ENCODE measurements at places on chromosomes 2 and 18. TPM values are rescaled to one million over a fixed set of nuclear protein-coding genes. Genes with fewer than 3 reads are reported as not detected.

Gene ITGAV
- polyA plus RNA-seq: 24.3 TPM

- no peak for DNase-seq
Observed at GRCh38 chr18:72063001-72063400, 481.1 kb downstream of the CBLN2 start.

DNA sequence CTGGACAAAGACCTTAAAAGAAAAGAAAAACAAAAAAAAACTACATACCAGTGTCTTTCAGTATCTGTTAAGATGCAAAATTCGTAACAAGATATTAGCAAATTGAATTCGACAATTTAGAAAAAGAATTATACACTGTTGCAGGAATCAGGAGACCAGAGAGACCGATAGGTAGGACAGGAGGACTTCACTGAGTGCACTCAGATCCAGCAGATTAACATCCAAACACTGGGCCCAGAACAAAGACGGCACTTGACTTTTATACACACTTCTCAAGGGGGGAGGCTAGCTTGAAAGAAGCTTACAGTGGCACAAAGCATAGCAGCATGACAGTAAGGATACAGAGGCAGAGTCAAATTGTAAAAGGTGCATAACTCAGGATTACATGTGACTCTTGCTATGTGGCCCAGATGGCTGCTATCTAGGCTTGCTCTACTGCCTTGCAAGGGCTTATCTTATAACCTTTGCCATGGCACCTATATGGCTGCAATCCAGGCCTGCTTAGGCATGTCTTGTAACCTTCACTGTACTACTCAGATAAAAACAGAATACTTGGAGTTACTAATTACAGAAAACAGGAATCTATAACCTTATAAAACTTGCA is 507.3 kb upstream of the LRRTM4 start:
- no peak for DNase-seq

- no peak for DNase-seq
Observed at GRCh38 chr18:38571651-38572050, 1006.1 kb upstream of the CELF4 start.

Gene SLC40A1
- polyA plus RNA-seq: 2.1 TPM

DNA sequence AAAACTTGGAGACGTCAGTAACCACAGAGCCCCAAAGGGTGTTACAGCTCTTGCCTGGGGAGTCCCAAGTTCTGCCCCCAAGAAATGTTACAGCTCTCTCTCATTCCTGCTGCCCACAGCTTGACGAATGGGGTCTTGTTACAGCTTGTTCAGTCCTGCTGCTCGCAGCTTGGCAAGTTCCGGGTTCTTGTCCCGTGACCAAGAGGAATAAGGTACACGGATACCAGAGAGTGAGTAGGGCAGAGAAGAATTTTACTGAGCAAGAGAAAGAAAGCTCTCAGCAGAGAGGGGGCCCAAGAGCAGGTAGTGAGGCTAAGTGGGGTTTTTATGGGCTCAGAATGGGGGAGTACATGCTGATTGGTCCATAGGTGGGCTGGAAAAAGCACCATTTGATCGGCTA is 27.2 kb downstream of the SLC39A6 start:
- no peak for DNase-seq

Gene SKOR2
- polyA plus RNA-seq: not detected

- no peak for DNase-seq
Observed at GRCh38 chr2:221073326-221074049, 498.6 kb downstream of the EPHA4 start.

DNA sequence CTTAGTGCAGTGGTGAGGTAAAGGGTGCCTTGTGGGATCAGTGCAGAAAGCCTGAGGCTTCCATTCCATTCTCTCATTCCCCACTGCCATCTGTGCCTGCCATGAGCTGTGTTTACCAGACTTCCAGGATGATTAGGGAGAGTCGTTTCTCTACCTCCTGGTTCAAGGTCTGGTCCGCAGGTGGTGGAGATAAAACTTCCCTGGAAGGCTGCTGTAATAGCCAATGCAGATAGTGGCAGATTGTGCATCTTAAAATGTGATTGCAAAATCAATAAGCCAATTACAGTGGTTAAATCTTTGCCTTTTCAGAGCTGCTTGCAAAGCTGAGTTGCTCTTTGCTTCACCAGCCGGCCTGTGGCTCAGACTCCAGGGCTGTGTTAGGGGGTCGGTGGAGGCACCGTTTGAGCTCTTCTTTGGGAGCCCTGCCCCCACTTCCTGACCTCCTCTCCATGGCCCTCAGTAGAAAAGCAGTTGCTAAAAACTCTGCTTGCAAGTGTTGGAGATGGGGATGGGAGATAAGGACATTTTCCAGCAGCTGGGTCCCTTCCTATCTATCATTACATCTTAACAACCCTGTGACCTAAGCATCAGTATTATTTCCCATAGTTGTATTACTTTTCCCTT is 95.2 kb upstream of the HS6ST1 start:
- peak; percentile 82 for DNase-seq

DNA sequence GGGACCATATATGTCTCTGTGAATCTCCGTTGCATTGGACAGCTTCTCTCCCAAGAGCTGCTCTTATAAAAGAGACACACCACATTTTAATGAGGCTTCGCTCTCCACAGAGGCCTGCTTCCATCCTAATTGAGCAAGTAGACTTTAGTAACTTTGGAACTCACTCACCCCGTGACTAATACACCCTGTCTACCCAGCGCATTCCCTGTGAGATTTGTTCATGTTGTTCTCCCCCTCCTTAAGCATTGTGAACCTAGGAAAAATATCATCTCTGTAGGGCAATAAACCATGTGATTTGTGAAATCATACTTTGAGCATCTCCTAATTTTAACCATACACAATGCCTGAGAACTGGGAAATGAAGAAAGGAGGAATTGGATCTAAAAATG is 56.9 kb downstream of the MCFD2 start:
- DNase-seq: no peak

DNA sequence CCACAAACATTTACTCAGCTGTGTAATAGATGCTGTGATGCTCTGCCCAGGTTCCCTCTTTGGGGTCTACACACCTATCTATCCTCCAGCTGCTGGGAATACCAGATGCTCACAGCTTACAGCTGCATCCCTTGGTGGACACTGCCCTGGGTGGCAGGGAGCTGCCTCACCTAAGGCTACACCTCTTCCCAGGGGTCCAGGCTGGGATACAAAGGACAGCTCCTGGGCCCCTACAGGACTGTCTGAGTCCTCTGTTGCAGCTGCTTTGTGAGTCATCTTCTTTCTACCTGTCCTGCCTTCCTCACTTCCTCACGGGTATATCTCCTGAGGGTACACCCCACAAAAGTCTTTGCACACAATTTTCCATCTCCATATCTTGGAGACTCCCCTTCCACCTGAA is 27.6 kb downstream of the THNSL2 start:
- no peak for DNase-seq

Gene TBC1D8
- 7.0 TPM for polyA plus RNA-seq

DNA sequence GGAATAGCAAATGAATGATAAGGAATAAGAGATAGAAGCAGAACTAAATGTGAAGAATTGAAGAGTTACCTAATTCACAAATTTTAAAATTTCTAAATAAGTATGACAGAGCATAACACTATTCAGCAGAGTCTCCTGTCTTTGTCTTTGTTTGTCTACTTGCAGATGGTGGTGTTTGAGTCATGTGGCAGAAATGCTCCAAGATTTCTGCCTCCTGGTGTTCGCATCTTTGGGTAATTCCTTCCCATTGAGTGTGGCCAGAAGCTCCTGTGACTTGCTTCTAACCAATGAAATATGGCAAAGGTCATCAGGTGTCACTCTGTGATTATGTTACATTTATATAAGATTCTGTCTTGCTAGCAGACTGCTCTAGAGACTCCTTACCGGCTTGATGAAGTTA is 45.6 kb upstream of the GALNT3 start:
- no peak for DNase-seq

DNA sequence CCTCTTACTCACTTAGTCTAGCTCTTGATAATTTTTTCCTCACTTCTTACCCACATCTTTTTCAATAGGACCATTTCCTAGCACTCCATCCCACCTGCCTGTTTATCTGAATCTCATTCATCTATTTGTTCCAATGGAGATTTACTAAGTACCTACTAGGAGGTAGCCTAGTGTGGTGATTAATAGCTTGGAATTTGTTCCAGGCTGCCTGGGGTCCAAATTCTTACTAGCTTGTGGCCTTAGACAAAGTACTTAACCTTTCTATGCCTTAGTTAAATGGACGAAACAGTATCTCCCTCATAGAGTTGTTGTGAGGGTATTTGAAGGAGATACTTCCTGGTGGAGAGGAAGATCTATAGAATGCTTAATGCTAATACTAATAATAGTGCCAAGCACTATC is 42.9 kb upstream of the SERTAD2 start:
- DNase-seq: no peak

Gene PCARE
- polyA plus RNA-seq: not detected

Gene ANKRD30BL
- polyA plus RNA-seq: not detected

- DNase-seq: no peak
Observed at GRCh38 chr2:11305338-11305737, 39.1 kb downstream of the ROCK2 start.

DNA sequence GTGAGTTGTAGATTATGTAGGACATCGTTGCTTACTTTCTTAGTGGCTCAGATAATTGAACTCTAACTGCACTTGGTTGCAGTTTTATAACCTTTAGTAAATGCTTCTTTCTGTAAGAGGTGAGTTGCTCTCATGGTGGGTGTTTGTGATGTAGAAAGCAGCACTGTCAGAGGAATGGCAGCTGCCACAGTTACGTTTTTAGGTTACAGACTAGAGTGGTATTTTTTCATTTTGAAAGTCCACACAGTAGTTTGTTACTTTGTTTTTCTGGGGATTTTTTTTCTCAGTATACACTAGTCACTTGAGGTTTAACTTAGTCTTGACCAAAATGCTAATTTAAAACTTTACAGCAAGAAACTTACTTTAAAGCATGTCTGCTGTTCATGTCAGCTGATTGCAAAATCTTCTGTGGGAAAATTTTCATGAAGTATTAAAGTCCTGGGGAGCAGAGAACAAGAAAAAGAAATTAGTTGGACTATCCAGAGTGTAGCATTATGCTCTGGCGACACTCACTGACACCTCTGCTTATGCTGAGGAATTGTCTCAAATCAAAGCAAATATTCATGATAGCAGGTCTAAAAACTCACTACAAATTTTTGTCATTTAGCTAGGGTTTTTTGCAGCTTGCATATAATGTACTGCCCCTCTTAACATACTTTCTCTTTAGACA is 14.8 kb downstream of the AFTPH start:
- DNase-seq: no peak

DNA sequence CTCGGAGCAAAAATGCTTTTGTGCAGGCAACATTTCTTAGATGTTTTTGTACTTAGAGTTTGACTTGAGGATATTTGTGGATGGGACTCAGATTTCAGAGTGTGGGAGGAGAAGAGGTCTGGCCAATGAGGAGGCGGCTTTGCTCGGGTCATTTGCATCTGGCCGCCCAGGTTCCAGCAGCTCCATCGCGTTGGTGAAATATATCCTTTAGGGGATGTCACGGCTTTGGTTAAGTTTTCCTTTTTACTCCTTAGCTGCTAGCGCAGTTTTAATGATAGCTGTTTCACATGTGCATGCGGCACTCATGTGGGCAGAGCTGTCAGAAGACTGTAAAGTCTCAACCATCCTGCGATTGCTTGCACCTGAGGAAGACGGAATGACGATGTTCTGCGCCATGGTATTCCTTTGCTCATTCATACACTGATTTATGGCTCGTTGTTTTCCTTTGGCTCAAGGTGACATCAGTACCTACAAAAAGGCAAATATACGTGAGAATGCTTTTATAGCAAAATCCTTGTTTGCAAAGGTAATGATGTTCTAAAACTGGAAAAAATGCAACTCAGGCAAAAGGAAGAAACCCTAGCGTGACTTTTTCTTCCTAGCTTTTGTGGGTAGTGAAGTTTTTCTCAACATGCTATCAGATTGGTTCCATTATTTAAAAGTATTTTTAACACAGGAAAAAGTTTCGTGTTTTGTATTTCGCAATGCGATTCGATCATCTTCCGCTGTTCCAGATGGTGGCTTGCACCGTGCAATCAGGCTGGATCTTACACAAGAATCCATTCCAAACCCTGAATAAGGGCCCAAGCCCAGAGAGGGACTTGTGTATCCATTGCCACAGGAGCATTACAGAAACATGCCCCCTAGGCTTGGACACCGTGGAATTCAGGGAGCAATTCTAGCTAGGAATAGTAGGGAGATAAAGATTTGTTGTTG is 70.5 kb upstream of the ZNF516 start:
- peak; percentile 55 for DNase-seq
